Cardiac muscle cell (in vitro differentiated cells and primary cell): ENCODE measurements at places on chromosomes 1 and 21. TPM values are rescaled to one million over a fixed set of nuclear protein-coding genes. Genes with fewer than 3 reads are reported as not detected.

Gene NECTIN4
- polyA plus RNA-seq, result not detected in 2 replicates

GRCh38 chr1:187551061-187551460 is 722.3 kb downstream of the PLA2G4A start:
- no peak for DNase-seq

- no peak for DNase-seq
Observed at GRCh38 chr1:112537456-112537855, 28.7 kb downstream of the WNT2B start.

Gene DCST1
- 0.27 and 0.57 TPM in 2 replicates for polyA plus RNA-seq

DNA sequence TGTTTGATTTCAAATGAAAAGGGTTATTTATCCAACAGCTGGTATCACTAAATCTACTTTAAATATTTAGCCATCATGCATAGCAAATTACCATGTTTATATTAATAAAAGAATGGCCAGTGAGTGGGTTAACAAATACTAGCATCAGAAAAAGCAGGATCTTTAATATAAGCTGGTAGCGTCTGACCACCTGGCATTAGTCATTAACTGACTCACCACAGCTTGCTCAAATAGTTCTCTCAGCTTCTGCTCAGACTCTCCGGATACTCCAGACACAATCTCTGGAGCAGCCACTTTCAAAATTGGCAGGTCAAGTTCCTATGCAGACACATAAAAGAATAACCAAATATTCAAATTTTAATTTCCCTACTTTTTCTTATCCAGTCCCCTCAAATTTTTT is 29.6 kb downstream of the NVL start:
- no peak for DNase-seq

Gene A3GALT2
- 0.57 TPM in 1 of 2 replicates, not detected in the other for polyA plus RNA-seq

DNA sequence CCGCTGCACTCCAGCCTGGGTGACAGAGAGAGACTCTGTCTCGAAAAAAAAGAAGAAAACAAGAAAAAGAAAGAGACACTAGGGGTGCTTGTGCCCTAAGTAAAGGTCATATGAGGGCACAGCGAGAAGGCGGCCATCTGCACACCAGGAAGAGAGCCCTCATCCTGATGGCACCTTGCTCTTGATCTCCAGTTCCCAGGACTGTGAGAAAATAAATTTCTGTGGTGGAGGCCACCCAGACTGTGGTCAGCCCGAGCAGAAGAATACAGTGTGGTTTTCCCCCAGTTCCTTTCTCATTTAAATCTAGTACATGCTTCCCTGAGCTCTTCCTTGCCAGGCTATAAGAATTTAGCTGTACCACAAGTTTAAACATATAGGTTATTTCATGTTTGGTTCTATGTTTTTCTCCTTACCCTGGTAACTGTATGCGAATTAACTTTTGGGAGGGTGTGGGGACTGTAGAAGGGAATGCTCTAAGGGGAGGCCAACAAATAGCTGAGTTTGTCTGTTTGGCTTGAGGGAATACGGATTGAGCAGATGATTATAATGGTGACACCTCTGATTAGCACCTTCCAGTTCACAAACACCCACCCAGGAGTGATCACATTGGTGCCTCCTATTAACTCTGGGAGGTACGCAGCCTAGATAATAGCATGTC is 119.6 kb upstream of the ERRFI1 start:
- no peak for DNase-seq

Gene RWDD3
- polyA plus RNA-seq, result 32.8 and 38.9 TPM in 2 replicates

DNA sequence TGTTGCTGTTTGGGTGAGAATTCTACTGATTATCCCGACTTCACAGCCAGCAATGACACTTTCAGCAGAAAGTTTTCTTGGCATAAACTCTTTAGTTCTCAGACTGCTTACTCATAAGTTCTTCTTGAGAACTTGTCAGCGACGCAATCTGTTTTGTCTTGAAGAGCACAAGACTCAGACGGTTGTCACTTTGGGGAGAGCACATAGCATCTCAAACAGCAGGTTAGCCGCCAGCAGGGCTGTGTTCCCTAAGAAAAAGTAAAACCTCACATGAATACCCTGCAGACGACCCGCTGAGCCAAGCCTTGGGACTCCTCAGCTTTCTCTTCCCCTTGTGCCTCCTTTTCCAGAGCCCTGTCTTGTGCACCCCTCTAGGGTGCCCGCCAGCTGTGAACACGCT is 11.4 kb downstream of the AGMAT start:
- DNase-seq, result peak; percentile 45

DNA sequence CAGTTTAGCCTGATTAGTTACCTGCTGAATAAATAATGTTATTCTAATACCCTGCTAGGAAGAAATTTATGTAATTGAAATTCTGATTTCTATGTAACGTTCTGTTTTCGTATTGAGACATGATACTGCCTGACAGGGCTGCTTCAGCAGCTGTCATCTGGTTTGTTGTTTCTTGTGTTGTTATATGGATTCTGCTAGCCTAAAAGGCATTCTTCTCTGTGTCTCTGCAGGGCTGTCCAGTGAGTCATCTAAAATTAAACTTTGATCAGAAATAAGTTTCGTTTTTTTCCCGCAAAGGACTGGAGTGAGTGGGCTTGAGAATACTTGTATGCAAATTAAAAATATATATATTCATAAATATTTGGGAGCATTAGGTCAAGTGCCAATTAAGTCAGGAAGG is 93.0 kb downstream of the DYRK1A start:
- DNase-seq, result peak; percentile 26

- DNase-seq, result no peak
Observed at GRCh38 chr1:206035027-206035426, 11.3 kb upstream of the CTSE start.

- no peak for DNase-seq
Observed at GRCh38 chr1:214314178-214314843, 33.4 kb downstream of the SMYD2 start.

DNA sequence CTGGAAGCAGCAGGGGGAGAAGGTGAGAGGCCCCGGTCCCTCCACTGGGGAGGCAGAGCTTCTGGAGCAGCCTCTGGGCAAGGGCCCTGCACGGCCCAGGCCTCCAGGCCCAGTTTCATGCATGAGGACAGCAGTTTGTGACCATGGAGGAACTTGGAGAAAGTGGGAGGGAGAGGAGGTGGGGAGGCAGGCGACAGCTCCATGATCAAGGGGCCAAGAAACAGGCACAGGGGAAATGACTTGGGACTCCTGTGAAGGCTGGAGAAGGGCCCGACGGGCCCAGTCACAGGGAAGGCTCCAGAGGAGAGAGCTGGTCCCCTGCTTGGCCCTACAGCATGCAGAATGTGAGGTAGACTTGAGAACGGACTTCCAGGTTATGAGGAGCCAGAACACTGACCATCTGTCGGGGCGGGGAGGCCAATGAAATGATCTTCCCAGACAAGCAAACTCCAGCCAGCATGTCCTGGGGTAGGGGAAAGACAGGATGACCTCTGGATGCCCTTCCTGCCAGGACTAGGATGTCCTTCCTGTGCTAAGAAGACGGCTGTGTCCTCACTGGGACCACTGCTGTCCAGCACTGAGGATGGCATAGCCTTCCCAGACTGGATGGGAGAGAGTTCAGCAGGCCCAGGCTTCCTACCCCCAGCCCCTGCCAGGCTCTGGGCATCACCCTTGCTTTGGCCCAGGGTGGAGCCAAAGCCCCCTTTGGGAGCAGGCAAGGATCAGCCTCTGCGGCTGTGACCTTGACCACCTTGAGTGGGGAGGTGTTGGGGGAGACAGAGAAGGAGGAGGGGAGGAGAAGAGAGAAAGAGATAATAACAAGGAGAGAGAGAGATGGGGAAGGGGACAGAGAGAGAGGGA is 548.2 kb downstream of the PTPRU start:
- DNase-seq, result no peak

Gene HPCAL4
- polyA plus RNA-seq, result 0.06 TPM in 1 of 2 replicates, not detected in the other

Gene ITPKB
- polyA plus RNA-seq, result 3.8 and 7.2 TPM in 2 replicates

DNA sequence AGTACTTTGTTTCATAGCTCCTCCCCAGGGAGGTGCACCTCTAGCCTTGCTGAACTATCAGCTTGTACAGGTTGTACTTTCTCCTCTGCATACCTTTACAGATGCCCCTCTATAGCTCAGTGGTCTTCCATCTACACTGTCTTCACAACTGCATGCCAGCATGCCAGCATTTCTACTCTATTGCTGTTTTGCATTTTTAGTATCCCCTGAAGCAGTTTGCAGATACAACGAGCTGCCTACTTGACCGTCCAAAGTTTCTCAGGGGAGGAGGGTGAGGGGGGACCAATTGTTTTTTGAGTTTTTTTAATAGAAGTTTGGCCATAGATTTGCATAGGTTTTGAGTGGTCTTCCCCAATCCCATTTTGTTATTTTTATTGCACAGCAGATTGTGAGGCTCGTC is 27.6 kb upstream of the CTH start:
- DNase-seq, result no peak

DNA sequence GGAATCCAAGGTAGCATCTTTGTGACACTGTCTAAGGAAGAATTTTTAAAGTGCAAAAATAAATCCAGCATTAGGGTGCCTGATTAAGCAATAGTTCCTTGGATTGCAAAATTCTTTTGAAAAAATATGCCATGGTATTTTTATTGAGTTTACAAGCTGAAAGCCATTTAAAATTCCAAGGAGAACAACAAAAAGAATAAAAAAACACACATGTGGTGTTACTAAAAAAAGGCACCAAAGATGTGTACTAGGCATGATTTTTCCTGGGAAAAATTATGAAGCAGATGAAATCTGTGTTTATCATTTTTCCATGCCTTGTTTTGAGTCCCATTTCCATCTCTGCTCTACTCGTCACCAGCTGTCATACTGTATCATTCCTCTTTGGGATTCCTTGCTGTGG is 157.0 kb upstream of the ZNHIT6 start:
- no peak for DNase-seq

- DNase-seq, result no peak
Observed at GRCh38 chr1:181205901-181206300, 117.4 kb downstream of the IER5 start.

Gene KRTAP11-1
- polyA plus RNA-seq, result not detected in 2 replicates

DNA sequence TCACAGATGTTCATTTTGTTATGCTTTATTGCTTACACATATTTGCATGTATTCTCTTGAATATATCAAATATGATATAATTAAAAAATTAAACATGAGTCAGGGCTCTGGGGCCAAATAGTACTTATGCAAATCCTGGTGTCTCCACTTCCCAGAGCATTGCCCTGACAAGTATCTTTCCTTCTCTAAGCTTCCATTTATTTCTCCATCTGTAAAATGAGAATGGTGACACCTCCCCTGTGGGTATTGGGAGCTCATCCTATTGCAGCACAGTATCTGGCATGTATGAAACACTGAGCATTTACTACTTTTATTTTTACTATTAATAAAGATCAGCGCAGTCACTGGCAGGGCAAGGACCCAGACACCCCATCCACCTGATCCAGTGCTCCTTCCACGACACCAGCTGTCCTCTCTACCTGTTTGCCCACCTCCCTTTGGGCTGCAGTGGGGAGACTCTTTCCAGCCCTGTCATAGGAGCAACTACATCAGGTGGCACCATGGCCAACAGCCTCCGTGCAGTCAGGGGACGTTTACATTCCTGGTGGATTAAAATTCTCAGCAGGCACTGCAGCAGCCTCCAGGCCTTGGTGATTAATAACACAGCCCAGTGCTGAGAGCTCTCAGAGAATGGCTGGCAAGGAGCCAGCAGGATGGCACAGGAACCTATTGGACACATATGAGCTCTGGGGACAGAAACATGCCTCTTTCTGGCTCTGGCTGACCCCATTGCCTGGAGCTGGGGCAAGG is 113.0 kb downstream of the DMRTB1 start:
- peak; percentile 87 for DNase-seq

DNA sequence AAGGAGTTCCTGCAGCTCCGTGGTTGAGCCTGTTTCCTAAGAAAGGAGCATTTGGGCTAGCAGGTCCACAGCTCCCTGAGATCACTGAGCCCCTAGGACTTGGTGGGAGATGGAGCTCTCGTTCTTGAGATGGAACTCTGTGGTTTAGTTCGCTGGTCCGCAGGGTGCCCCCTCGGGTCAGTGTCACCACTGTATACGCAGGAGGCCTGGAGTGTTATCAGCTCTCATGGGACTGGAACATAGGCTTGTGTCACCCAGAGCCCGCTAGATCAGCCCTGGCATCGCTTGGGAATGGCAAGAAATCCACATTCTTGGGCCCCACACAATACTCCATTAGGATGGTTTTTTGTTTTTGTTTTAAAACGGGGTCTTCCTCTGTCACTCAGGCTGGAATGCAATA is 3.6 kb downstream of the SNAP47 start:
- DNase-seq, result no peak

Gene RPE65
- polyA plus RNA-seq, result 0.67 TPM in 1 of 2 replicates, not detected in the other

- no peak for DNase-seq
Observed at GRCh38 chr1:229013981-229014380, 256.9 kb upstream of the RAB4A start.

DNA sequence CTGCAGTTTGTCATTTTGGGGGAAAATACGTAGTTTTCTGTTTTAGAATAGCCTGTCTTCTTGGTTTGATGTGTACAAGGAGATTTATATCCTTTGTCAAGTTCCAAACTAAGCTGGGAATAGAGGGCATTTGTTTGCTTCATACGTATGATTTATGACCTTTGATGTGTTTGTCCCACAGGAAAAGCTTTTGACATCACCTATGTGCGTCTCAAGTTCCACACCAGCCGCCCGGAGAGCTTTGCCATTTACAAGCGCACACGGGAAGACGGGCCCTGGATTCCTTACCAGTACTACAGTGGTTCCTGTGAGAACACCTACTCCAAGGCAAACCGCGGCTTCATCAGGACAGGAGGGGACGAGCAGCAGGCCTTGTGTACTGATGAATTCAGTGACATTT is 79.9 kb downstream of the LAMC1 start:
- DNase-seq, result peak; percentile 23

DNA sequence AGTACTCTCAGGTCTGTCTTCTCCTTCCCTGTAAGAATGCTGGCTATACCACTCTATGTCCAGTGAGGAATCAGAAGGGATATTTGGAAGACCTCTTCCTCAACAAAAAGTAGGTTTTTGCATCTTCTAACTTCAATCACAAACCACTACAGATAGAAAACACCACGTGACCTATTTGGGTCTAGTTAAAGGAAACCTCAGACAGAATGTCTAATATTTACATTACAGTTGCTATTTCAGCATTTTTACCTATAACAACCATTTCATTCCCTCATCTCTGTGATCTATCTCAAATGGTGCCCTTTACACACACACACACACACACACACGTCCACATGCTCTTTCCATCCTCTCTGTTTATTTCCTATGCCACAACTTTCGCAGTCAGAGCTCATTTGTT is 7.9 kb upstream of the ADORA3 start:
- no peak for DNase-seq

GRCh38 chr1:56901716-56902115 is 47.1 kb downstream of the C8A start:
- DNase-seq, result peak; percentile 18

Gene PTGS2
- 0.10 TPM in 1 of 2 replicates, not detected in the other for polyA plus RNA-seq

Gene FMO4
- polyA plus RNA-seq, result 2.6 and 3.8 TPM in 2 replicates

Gene LZIC
- 35.4 and 47.2 TPM in 2 replicates for polyA plus RNA-seq

Gene NUP210L
- polyA plus RNA-seq, result not detected in 2 replicates

DNA sequence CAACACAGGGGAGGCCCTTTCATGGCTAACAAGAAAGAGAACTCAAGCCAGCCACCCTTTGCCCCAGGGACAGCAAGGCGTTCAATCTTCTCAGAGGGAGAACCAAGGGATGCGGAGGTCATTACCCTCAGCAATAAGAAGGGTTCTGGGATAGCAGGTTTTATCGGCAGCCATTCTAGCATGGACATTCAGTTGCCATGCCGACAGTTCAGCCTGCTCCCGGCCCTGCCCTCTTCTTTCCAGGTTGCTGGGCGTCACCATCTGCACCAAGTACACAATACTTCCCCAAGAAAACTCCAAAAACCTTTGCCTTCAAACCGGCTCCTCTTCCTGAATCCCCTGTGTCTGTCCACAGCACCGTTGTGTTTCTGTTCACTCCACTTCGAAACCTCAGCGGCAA is 47.1 kb downstream of the SYT2 start:
- no peak for DNase-seq

- no peak for DNase-seq
Observed at GRCh38 chr21:29914326-29914725, 25.5 kb downstream of the GRIK1 start.

- peak; percentile 91 for DNase-seq
Observed at GRCh38 chr1:214446772-214447556, 104.4 kb downstream of the PTPN14 start.
